ENCODE measurements at places on chromosomes 2 and 18.

- no peak for DNase-seq
Measured at GRCh38 chr2:100831831-100832230, 11.9 kb downstream of the NPAS2 start.

- DNase-seq, result no peak
Measured at GRCh38 chr2:226600802-226601201, 198.8 kb downstream of the IRS1 start.

DNA sequence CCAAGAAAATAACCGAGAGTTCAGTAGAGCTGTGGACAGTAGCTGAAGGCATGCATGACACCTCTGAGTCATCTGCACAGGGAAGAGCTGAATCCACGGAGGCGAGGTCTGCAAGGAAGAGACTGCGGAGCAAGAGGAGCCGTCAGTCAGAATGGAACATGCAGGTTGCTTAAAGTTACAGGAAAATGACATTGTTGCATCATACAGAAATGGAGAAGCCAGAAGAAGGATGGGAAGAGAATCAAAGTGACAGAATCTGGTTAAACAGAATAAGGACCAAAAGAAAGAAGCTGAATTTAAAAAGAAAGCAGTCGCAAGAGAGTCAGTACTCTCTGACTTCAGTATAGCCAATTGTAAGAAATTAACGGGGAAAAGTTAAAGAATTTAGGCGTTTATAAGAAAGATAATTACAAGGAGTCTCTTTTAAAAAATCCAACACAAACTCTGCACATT, 533.8 kb downstream of the ADCYAP1 start:
- DNase-seq, result no peak

DNA sequence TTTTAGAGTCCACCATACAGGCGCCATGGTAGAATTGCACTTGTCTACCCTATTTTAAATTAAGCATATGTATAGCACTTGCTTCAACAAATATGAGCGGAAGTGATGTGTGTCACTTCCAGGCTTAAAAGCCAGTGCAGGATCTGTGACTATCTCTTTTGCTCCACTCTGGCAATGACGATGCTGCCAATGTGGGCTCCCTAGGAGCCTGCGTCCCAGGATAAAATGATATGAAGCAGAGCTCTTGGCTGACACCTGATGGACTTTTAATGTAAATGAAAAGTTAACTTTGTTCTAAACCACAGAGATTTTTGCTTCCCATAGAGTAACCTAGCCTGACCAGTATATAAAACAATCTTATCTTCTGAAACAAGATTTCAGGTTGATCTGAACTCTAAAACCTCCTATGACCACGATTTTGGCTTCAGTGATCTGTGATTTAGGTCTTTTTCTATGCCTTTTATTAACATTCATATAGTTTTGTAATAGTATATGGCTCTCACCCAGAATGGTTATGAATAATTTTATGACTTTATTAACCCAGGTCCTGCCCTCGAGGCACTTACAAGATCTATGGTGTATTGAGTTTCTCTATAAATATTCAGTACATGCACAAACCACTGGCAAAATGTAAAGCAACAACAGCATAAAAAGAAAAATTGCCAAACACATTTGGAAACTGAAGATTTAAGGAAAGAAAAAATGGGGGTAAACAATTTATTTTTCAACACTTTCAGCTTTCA, 422.5 kb upstream of the PIK3C3 start:
- no peak for DNase-seq

DNA sequence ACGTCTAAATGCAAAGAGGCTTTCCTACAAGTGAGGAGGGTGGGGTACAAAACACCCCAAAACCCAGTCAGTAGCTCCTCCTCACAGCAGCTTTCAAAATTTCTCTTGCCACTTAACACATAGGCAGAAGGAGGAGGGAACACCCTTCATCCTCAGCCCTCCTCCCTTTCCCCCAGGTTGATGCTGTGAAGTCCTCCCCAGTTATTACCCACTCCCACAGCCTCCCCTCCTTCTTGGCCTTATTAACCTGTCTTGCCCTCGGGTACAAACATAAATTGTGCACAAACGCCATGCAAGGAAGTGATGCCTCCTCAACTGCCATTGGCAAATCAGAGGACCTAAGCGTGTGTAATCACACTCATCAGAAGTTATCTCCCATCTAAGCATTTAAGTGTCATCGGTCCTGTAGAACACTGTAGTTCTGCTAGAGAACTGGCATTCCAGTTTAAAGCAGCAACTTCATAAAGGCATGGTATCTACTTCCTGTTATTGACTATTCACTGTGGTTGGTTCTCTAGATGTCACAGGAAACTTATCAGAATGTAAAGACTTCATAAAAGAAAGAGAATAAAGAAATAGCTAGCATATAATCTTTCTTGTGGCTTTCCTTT, at the start of gene DSC1:
TSS of gene DSC1 (minus strand) at position 32 of the 611 bp plus-strand sequence. CDS start 262 bp downstream, outside the sequence.
- DNase-seq, result no peak

- DNase-seq, result no peak
Measured at GRCh38 chr2:56102866-56103265, 80.9 kb upstream of the CCDC85A start.

DNA sequence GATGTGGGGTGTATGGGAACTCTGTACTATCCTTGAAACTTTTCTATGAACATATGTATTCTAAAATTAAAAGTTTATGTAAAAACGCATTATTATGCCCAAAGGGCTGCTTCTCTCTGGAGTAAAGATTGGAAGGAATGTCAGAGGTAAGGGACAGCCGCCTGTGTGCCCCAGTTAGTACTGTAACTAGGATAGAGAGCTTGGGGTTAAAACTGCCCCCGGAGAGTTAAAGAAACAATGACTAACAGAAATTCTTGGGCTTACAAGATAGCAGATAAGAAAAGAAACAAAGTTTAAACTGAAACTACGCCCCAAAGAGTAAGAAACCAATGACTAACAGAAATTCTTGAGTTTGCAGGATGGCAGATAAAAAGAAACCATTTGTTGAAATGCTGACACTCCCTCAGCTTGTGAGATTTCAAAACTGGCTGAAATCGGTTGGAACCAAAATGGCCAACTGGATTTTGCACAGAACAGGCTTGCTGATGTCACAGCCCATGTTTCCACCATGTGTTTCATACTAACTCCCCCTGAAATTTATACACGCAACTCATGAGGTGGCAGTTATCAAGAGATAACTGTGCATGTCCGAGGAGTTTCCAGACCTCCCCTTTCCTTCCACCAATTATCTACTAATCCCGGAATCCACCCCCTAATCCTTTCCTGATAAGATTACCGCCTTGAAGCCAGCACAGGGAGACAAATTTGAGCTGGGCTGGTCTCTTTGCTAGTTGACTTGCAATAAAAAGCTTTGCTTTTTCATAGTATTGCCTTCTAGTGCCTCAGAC, 8.7 kb upstream of the TXNDC2 start:
- no peak for DNase-seq

DNA sequence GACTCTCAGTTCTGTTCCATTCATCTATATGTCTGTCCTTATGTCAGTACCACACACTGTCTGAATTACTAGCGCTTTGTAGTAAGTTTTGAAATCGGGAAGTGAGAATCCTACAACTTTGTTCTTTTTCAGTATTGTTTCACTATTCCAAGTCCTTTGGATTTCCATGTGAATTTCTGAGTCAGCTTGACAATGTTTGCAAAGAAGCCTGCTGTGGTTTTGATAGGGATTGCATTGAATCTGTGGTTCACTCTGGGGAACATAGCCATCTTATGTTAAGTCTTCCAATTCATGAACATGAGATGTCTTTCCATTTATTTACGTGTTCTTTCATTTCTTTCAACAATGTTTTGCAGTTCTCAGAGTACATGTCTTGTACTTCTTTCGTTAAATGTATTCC, 15.0 kb downstream of the SLC3A1 start:
- DNase-seq, result peak; percentile 63

DNA sequence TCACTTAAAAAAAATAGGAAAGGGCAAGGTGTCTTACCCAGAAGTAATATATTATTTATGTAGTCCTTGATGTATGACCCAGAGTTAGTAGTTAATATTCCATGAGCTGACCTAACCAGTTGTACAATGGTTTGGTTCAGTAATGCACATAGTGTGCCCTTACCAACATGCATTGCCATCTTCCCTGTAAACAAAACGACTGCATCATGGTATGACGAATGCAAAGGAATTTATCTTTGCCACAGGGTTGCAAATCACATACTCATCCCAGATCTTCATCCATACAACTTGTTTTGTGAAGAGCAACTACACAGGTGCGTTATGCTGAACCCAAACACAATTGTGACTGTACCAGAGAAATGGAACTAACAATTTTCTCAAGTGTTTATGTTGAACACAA, 68.9 kb upstream of the ZSWIM2 start:
- DNase-seq, result no peak

- no peak for DNase-seq
Measured at GRCh38 chr2:33505966-33506365, 29.5 kb downstream of the RASGRP3 start.

- DNase-seq, result peak; percentile 25
Measured at GRCh38 chr2:69026026-69026425, 13.0 kb downstream of the ANTXR1 start.

- no peak for DNase-seq
Measured at GRCh38 chr2:14619441-14619840, 13.1 kb upstream of the LRATD1 start.

GRCh38 chr18:45588376-45589355, 26.6 kb upstream of the SLC14A2 start:
- DNase-seq, result no peak

GRCh38 chr2:229519655-229520430, 194.5 kb downstream of the DNER start:
- no peak for DNase-seq

- DNase-seq, result no peak
Measured at GRCh38 chr2:216620786-216621185, 12.4 kb upstream of the IGFBP2 start.

DNA sequence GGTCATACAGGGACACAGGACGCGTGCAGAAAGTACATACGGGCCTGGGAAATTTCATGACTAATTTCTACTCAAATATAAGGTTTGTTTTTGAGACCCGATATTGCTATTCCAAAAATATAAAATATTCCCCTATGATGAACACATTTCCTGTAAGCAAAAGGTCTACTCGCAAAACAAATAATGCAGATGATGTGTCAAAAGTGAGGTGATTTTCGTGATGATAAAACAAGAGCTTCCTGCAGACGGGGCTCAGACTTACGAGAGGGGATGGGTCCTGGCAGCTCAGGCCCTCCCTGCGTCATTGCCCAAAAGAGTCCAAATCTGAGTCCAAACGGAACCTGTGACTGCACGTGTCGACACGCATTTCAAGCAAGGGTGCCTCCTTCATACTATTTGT, 62.7 kb downstream of the MBP start:
- DNase-seq, result no peak

DNA sequence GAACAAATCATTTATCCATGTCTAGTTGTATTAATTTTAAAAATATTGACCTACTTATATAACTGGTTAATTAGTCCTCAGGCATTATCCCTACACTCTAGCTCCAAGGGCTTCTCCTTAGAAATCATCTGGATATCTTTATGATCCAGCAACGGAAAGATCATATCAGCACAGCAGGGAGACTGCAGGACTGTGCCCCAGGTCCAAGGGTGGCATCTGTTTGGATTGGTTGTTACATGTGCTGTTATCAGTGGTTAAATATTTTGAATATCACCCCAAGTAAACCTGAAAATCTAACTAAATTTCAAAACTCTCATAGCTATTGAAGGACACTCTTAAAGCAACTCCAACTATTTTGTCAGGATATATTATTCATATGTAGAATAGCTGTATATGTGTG, 556.2 kb upstream of the ZEB2 start:
- no peak for DNase-seq

DNA sequence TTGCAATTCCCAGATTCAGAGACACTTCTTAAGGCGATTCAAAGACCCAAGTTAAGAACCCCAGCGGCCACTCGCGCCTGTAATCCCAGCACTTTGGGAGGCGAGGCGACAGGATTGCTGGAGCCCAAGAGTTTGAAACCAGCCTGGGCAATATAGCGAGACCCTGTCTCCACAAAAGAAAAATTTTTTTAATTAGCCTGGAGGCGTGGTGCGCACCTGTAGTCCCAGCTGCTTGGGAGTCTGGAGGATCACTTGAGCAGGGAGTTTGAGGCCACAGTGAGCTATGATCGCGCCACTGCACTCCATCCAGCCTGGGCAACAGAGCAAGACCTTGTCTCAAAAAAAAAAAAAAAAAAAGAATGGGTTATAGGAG, 585 bp upstream of the ANAPC1 start:
- no peak for DNase-seq

DNA sequence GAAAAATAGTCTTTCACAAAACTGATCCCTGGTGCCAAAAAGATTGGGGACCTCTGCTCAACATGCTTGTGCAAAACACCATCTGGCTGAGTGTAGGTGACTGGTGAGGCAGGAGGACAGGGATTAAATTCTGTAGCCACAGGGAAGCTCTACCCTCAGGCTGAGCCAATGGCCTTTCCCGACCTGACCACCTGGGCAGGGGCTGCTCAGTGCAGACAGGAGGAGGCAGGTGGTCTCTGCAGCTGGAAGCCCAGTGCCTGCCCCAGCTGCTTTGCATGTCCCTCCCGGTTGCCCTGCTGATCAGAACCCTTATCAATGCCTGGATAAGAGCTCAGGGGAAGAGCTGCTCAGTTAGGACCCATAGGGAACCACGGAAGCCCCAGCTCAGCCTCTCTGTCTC, 235.3 kb downstream of the ANKRD36 start:
- no peak for DNase-seq

DNA sequence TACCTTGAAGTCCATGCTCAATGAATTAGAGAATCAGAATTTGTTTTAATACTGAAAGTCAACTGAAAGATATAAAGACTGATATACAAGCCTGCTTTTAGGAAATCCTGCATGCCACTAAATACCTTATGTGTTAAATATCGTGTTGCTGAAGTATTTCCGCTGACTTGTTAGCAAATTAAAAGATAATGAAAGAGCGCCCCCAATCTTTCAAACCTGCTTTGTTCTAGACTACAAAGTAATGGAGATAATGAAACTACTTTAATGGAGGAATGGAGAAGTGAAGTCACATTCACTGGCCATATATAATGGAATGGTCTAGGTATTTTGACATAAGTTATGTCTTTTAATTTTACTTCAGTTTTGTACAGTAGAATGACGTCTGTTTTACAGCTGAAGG, 95.7 kb downstream of the ASXL3 start:
- no peak for DNase-seq

- no peak for DNase-seq
Measured at GRCh38 chr18:76328140-76328539, 166.9 kb downstream of the ZNF516 start.

- no peak for DNase-seq
Measured at GRCh38 chr18:46702471-46702870, 45.5 kb upstream of the LOXHD1 start.

- DNase-seq, result no peak
Measured at GRCh38 chr2:170831115-170831514, 14.4 kb downstream of the GAD1 start.

GRCh38 chr2:42754776-42755140, 9.2 kb downstream of the OXER1 start:
- no peak for DNase-seq

GRCh38 chr2:211103989-211104388, 547.6 kb downstream of the CPS1 start:
- DNase-seq, result no peak
